AG08396 (cell line): ENCODE measurements at places on chromosomes 1 and 21.
A peak's percentile ranks its signal among the peaks of the same experiment; 100 is the strongest.

GRCh38 chr1:94989398-94989797, 62.5 kb upstream of the CNN3 start:
- no peak for DNase-seq

GRCh38 chr21:33011462-33011861, 14.3 kb upstream of the OLIG2 start:
- DNase-seq: peak; percentile 70

DNA sequence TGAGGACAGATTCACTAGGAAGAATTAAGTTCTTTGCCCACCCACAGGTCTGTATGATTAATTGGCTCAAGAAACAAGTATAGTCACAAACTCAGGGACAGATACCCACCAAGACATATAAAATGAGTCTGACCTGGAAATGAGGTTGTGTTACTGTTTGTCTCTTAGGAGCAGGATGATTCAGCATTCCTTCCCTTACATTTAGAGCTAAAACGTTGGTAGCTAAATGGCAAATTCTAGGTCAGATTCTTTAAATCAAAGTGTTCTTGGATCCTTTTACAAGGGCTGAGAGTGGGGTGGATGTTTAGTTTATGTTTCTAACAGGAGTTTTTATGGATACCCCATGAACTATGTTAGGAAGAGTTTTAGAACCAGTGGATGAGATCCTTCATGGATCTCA, 4.7 kb downstream of the RIMKLA start:
- DNase-seq: no peak

- no peak for DNase-seq
Observed at GRCh38 chr1:153400244-153400643, 9.4 kb upstream of the S100A8 start.

GRCh38 chr1:1132956-1133750, 17.3 kb upstream of the C1orf159 start:
- DNase-seq: no peak

GRCh38 chr1:54774820-54775498, 10.6 kb upstream of the PARS2 start:
- peak; percentile 51 for DNase-seq

- peak; percentile 73 for DNase-seq
Observed at GRCh38 chr1:151680826-151681225, 35.8 kb downstream of the CELF3 start.

GRCh38 chr21:46347791-46348381, 23.9 kb downstream of the PCNT start:
- peak; percentile 63 for DNase-seq

GRCh38 chr1:246779561-246780175, 55.5 kb downstream of the SCCPDH start:
- no peak for DNase-seq
